Right renal cortex interstitium (tissue), 3 donors: ENCODE measurements at places on chromosomes 7 and 10.

DNA sequence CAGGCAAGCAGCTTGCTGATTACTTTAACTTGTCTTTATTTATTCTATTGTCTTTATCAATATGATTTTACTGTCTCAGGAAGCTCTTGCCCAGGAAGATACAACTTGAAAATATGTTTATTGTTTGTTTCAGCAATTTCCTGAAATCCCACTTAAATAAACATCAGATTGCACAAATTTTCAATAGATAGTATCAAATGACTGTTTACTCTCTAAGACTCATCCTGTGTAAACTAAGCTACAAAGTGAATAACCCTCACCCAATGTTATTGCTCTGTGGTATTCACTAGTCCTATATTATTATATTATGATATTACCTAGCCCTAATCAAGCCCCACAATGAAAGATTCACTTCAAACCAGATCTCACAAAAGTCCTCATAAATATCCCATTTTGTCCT, 130.4 kb upstream of the HPS1 start:
- no peak for DNase-seq

DNA sequence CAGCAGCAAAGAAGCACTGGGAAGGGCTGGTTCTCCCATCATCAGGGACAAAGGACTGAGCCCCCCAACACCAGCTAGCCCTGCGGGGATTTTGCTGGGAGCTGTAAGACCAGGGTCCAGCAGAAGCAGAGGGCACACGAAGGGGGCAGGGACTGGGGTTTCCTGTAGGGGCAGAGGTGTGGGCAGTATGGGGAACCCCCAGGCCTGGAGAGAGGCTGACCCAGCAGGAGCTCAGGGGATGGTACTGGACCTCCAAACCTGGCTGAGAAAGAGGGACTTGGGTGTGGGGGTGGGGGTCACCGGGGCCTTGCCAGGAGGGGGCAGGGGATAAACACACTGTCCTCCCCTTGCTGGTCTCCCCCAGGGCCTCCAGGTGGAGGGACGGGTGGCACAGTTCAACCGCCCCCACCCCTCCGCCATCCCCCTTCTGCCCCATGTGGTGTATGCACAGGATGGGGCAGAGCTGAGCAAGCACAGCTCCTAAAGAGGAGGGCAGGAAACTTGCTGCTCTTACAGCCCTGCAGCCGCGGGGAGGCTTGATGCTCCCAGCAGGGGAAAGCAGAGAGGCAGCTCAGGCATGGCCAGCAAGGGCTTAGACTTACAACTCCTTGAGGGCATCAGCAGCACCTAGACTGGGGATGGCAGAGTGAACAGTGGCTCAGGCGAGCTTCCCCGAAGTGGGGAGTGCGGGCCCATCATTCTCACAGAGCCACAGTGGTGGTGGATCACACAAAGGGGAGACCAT, 12.4 kb upstream of the RET start:
- DNase-seq, result no peak

DNA sequence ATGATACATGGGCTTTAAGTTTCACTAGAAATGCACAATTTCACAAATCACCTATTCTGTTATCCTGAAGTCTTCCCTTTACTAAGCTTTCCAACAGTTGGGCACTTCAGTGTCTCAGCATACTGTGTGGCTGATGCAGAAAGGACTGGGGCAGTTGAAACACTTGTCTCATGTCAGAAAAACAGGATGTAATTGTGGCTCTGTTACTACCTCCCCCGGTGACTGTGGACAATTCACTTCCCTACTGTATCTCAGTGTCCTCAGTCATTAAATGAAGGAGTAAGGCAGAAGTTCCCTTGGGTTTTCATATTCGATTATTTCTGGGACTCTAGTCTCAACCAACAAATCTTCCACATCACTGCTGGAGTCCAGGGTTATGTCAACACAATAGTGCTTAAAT, 17.9 kb downstream of the ANKRD22 start:
- no peak for DNase-seq

- no peak for DNase-seq
Observed at GRCh38 chr7:100575746-100576383, 2.2 kb upstream of the SAP25 start.

DNA sequence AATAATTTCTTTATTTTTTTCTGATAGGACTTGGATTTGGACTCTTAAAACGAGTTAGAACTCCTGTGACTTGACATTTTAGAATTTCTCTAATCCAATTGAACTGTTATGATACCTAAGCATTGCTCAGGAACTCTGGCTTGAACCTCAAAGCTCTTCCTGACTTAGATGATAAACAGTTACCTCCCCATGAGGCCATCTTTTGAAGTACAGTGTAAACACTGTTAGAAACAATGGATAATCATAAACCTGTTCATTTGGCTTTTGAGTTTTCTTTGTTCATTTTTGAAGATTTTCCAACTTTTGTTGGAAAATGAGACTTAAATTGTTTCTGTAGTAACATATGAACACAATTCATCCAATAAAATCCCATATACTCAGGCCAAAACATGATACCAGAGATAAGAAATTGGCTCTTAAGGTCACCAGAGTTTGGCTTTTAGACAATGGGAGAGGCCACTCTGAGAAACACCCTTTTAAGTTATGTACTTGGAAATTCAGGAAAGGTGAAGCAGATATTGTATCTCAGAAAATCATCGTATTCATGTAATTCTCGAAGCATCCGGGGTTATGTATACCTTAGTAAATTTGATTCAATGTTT, 59.6 kb downstream of the RUNDC3B start:
- DNase-seq, result no peak

DNA sequence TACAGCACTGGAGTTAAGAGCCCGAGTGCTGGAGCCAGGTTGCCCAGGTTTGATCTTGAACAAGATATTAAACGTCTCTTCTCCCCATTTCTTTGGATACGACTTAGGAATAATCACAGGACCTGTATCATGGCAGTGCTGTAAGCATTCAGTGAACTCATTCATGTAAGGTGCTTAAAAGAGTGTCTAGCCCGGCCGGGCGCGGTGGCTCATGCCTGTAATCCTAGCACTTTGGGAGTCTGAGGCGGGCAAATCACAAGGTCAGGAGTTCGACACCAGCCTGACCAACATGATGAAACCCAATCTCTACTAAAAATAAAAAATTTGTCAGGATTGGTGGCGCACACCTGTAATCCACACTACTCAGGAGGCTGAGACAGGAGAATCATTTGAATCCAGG, 40.8 kb downstream of the CHST15 start:
- DNase-seq, result no peak

DNA sequence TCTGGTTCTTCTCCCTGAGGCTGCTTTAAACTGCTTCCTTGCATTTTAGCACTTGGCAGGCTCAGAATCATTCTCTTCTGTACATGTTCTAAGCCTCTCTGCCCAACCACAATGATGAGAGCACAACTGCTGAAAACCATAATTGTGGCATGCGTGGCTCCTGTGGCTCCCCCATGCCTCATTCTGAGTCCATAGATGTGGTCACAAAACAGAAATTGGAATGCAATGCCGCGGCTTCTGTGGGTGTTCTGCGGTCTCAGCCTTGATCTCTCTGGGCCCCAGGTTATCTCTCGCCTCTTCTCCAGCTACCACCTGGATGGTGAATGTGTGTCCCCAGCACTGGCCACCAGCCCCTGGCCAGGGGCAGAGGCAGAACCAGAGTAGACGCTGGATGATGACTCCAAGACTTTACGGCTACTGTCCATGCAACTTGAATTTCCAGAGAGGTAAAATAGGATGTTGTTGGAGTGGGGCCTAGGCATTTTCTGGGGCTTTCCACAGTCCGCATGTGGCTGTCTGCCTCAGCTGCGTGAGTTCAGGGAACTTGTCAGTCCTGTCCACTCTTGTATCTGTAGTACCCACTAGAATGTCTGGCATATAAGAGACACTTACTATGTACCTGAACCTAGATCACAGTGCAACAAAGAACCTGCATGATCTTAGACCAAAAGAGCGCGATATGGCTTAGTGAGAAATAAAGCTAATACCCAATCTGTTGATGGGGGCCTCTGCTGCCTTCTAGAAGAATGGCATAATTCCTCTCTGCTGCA, 52.4 kb upstream of the ADRB1 start:
- DNase-seq, result no peak

GRCh38 chr10:4107285-4107851, 322.4 kb upstream of the KLF6 start:
- DNase-seq, result no peak

DNA sequence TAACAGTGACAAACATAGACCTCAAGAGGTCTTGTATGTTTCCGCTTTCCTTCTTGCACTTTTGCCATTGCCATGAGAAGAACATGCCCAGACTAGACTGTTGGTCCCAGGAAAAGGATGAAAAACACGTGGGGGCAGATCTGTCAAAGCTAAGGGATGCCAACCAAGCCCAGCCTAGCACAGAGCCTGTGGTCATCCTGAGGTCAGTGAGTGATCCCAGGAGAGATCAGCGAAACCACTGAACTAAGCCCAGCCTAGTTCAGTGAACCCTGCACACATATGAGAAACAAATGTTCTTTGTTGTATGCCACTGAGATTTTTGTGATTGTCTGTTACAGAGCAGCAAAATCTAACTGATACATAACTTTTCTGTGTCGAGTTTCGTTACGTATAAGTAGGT, 718.8 kb downstream of the MAGI2 start:
- DNase-seq, result no peak

DNA sequence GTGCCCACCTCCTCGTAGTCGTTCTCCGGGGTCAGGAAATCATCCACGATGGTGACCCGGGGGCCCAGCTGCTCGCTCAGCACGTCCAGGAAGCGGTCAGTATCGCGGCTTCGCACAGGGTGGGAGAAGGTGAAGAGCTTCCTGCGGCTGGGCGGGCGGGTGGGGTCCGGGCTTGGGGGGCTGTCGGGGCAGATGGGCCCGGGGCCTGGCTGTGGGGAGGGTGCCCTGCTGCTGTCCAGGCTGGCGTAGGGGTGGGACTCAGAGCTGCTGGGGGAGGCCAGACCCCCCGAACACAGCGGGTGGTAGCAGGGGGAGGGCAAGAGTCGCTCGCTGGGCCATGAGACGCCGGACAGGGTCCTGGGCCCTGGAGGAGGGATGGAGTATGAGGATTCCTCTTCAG, 42.3 kb downstream of the GRID2IP start:
- no peak for DNase-seq

GRCh38 chr10:51748959-51749358, 49.6 kb upstream of the CSTF2T start:
- no peak for DNase-seq
